ENCODE measurements at places on chromosomes 7 and 10. TPM values are rescaled to one million over a fixed set of nuclear protein-coding genes. Genes with fewer than 3 reads are reported as not detected.

DNA sequence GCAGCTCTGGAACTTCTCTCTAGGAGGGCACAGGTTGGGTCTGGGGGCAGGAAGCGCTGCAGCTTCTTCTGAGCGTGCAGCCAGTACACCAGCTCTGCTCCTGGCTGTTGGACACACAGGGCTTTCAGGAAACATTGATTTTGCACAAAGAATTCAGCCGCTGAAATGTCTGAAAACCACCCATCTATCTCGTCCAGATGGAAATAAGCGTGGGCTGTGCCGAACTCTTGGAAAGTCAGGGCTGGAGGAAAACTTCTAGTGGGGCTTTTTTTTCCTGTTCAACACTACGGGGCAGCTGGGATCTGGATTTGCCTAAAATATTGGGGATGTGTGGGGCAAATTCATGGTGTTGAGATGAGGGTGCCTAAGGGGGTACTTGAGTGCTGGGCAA is 31.2 kb downstream of the PALD1 start:
- DNase-seq: no peak

DNA sequence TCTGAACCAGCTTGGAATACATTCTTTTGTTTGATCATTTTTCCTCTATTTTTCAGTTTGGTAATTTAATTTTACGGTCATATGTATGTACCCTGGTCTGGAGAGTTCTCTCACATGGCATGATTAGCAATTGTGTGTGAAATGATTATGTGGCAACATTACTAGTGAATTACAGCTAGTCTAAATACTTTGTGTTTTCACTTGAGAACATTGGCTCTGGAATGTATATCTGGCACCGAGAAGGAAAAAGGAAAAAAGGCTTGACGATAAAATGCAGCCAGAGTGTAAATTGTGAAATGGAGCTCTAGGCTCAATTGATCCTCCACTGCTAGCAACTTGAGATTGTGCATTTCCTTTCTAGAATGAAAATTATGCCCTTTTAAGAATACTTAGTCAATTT is 397.2 kb downstream of the EXOC4 start:
- no peak for DNase-seq

GRCh38 chr10:84118395-84119006 is 20.8 kb upstream of the GHITM start:
- DNase-seq: no peak

GRCh38 chr10:25405871-25406270 is 231.1 kb downstream of the GPR158 start:
- DNase-seq: no peak

DNA sequence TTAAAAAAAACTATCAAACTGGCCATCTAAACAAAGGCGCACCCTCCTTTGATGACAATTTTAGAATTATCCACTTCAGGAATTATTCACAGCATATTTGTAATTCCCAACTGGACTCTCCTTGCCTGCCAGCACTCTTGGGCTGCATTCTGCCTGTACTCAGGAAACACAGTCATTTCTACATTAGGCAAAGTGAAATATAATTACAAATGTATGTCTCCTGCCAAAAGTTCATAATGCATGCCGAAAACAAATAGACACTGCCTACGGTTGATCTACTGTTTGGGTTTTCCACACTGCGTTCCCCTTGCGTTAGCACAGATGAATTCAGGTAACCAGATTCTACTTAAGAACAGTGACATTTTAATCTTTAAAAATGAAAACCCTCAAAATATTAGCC is 1.9 kb downstream of the HGF start:
- DNase-seq: no peak

DNA sequence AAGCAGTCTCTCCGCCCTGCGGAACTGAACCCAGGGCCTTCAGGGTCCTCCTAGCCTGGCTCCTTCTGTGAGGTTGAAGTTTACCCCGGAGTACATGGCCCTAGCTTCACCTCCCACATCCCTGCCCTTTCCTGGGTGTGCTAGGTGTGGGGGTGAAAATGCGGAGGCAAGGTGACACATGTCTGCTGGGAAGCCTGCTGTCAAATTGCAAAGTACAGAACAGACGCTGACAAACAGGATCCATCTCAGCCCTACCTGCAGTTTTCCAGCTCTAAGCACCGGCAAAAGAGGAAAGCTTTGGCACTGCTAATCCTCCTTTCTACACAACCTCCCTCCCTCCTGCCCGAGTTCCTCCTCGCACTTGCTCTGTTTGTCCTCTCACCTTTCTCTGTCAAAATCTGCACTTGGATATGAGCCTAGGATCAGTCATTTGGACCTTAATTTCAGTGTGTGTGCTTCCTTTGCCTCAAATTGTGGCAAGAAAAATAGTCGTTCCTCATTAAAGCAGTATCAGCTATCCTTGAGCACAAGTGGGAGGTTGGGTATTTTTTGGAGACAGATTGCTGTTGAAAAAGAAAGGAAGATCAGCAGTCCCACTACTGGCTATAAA is 14.4 kb upstream of the GPR15LG start:
- DNase-seq: no peak

- DNase-seq: no peak
Observed at GRCh38 chr7:117730390-117730789, 142.9 kb downstream of the CTTNBP2 start.

GRCh38 chr10:126468876-126469643 is 80.8 kb upstream of the ADAM12 start:
- no peak for DNase-seq

GRCh38 chr10:93223336-93223735 is 149.6 kb downstream of the CYP26A1 start:
- DNase-seq: no peak

GRCh38 chr7:26167303-26167934 is 15.4 kb downstream of the NFE2L3 start:
- DNase-seq: no peak

DNA sequence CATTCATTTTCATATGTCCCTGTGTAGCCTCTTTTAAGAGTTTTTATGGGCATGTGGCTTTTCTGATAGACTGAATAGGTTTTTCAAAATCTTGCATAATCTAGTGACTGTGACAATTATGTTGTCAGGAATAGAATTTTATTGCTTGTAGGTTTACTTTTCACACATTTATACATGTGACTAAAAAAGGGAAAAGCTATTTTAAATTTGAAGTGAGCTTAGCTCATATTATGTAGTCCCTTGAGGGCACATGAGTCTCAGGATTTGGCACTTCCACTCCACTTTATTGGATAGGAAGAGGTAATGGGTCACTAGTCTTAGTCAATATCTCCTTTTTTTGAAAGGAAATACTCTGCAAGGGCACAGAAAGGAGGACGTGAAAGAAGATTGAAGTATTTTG is 247.3 kb downstream of the SUGCT start:
- DNase-seq: no peak

GRCh38 chr7:134512271-134512670 is 15.1 kb upstream of the AKR1B10 start:
- no peak for DNase-seq

DNA sequence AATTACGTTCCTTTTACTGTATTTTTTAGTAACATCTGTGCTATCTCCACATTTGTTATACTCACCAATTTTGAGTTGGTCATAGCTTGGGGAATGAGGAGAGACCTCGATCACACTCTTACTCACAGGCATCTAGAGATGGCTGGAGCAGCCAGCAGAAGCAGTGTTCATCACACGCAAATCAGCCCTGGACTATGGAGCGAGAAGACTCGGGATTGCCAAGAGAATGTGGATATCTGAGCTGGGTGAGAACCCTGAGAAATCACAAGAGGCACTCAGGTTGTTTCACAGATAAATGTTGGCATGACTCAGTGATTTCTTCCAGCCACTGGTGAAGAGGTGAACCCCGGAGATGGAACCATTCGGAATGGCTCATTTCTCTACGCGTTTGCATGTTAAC is 820.1 kb upstream of the IGFBP3 start:
- DNase-seq: no peak

DNA sequence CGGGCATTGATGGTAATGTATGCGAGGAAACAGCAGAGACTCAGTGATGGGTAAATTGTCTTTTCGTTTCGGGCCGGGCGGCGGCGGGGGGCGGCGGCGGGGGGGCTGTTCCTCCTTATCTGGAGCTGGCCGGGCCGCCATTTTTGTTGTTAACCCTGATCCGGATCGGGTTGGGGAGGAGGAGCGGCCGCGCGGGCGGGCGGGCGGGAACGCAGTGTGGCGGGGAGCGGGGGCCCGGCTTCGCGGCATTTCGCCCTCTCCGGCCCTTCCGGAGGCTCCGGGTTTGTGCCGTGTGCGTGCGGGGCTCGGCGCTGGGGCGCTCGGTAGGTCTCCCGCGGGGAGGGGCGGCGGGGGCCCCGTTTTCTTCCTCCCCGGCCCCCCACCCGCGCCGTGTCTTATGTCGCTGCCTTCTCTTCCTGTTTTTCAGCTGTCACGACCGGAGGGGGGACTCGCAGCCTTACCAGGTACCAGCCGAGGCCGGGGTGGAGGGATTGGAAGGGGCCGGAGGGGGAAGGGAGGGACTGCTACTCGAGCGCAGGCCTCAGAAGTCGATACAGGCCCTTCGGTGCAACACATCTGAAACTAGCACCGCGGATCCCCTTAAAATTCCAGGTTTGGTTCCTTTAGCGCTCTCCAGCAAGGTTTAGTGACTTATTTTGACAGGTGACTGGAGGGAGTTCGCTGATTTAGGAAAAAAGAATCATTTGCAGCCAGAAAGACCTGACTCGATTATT is 820 bp downstream of the WAC start:
- peak; percentile 61 for DNase-seq

- DNase-seq: no peak
Observed at GRCh38 chr10:18829259-18829658, 170.0 kb downstream of the ARL5B start.

DNA sequence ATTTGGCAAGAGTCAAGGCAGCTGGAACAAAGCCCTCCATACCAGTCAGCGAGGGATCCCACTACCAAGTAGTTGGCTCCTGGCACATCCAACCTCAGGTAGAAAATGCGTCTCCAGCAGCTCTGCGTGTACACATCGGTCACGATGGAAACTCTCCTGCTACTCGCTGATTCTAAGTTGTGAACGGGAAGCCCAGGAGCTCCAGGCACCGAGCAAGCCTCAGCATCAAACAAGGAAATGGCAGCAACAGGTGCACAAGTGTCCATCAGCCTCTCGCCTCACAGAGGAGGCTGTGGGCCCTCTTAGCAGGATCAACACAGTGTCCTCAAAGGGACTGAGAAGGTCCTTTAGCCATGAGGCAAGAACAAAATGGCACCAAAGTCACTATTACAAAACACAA is 127.0 kb downstream of the TCERG1L start:
- DNase-seq: no peak

ZNF853 gene
- total RNA-seq: 5.3 TPM

PBLD gene
- 3.5 TPM for total RNA-seq

KAZALD1 gene
- total RNA-seq: 0.33 TPM

PRR15 gene
- total RNA-seq: not detected

HPSE2 gene
- total RNA-seq: not detected

BMI1 gene
- total RNA-seq: 80.5 TPM

SH2D4B gene
- 0.51 TPM for total RNA-seq

IRF5 gene
- 4.6 TPM for total RNA-seq

IGF2BP3 gene
- 1.4 TPM for total RNA-seq

FBXO24 gene
- 1.7 TPM for total RNA-seq

FRMD4A gene
- total RNA-seq: 1.3 TPM

CYP2C9 gene
- not detected for total RNA-seq
